Esophagus squamous epithelium (tissue), 5 donors: ENCODE measurements at places on chromosomes 16 and 17. TPM values are rescaled to one million over a fixed set of nuclear protein-coding genes. Genes with fewer than 3 reads are reported as not detected.
A peak's percentile ranks its signal among the peaks of the same experiment; 100 is the strongest.

DNA sequence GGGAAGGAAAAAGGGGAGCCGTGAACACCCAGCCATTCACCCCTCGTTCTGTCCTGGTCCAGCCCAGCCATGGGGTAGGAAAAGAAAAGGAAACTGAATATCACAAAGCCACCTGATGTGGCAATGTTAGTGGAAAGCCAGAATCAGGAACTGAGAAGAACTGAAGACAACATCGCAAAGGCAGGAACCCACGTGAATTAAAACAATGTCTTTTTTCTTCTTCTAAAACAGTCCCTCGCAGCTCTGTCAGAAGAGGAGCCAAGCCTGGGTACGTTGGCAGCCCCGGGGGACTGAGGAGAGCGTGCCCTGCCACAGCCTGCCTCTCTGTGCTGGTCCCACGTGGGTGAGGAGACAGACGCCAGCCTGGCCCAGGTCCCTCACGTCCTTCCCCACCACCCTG, 55.0 kb downstream of the ZNF423 start:
- no peak for DNase-seq

GRCh38 chr17:10635290-10635689, 21.8 kb downstream of the MYH3 start:
- no peak for DNase-seq

RCVRN gene
- not detected for total RNA-seq

GRCh38 chr16:21645261-21645721, 7.1 kb downstream of the IGSF6 start:
- no peak for DNase-seq

DNA sequence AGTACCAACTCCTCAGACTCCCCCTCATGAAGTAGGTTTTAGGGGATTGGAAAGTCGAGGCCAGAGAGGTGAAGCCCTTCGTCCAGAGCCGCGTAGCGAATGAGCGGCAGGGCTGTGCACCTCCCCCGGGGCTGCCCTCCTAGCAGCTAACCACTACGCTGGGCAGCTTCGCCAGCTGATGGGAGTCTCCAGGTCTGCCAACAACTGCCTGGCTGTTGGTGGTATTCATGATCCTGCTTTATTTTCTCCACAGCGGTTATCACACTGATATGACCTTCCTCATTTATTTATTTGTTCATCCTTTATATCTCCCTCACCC, 773 bp upstream of the NETO2 start:
- no peak for DNase-seq

- DNase-seq: no peak
These were observed 279.0 kb upstream of the IRX5 start for GRCh38 chr16:54651440-54652195.

KCNAB3 gene
- 1.1 TPM for total RNA-seq

- no peak for DNase-seq
These were observed 321.8 kb downstream of the HS3ST3B1 start for GRCh38 chr17:14622615-14623101.

- no peak for DNase-seq
These were observed 957 bp downstream of the VPS25 start for GRCh38 chr17:42774066-42774745.

DNA sequence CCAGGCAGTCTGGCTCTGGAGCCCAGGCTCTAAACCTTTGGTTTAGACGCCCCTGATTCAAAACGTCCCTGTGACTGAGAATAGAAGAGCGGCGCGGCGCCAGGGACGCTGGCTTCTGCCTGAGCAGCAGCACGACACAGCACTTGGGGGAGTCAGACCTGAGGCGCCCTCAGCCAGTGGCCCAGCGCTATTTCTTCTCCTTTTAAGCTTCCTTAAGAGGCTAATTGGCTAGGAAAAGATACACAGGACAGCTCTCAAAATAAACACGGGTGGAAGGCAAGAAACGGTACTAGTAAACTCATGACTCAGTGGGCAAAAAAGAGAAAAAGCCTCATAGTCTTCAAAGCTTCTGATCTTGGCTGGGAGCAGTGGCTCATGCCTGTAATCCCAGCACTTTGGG, 34.9 kb downstream of the GTF3C1 start:
- DNase-seq: no peak

CES5A gene
- not detected for total RNA-seq

DNA sequence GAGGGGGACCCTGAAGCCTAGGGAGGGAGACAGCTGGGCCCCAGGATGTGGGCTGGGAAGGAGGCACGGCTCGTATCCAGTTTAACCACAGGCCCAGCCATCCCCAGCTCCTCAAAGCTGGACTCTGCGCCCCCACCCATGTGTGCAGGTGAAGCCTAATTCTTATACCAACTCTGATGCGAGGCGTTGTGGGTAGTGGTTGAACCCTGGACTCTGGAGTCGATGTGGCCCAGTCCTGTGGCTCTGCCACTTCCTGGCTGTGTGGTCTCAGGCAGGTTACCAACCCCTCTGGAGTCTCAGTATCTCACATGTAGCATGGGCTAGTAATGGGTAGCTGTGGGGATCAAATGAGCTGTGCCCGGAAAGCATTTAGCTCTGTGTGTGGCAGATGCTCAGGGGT, 60.4 kb upstream of the TOB1 start:
- DNase-seq: no peak

GRCh38 chr16:242281-242680, 7.7 kb downstream of the FAM234A start:
- no peak for DNase-seq

DNA sequence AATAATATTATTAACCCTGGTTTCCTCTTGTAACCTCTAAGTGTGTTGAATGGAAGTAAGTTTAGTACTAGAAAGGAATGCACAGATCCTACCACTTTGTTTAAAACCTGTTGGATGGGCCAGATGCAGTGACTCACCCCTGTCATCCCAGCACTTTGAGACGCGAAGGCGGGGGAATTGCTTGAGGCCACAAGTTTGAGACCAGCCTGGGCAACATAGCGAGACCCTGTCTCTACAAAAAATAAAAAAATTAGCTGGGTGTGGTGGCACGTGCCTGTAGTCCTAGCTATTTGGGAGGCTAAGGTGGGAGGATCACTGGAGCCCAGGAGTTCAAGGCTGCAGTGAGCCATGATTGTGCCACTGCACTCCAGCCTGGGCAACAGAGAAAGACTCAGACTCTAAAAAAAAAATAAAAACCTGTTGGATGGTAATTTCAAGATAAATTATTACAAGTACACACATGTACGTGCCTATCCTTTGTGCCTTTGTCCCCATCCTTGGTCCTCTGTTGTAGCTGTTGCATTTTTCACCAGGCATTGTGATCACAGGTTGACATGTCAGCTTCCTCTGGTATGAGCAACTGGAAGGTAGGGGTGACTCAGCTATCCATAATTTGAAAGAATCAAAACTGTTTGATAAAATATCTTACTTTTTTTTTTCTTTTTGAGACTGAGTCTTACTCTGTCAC, 30.7 kb upstream of the METTL9 start:
- no peak for DNase-seq

- DNase-seq: no peak
These were observed 32.9 kb upstream of the TOB1 start for GRCh38 chr17:50899005-50899460.

PARD6A gene
- 1.1 TPM for total RNA-seq

DNA sequence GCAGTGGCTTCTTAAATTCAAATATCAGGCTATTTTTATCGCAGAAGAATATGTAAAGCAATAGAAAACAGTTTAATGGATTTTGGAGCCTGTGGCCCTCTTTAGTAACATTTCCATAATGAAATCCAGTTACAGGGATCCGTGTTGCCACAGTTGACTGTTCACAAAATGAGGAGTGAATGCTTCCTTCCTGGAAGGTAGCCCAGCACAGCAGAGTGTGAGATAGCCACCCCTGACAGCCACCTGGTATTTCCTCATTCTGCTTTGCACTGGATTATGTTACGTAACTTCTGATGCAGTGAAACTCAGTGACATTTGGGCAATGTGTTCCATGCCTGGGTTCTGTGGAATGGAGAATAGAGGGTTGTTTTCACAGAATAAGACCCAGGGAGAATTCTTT, 517.2 kb downstream of the RBFOX1 start:
- no peak for DNase-seq

DNA sequence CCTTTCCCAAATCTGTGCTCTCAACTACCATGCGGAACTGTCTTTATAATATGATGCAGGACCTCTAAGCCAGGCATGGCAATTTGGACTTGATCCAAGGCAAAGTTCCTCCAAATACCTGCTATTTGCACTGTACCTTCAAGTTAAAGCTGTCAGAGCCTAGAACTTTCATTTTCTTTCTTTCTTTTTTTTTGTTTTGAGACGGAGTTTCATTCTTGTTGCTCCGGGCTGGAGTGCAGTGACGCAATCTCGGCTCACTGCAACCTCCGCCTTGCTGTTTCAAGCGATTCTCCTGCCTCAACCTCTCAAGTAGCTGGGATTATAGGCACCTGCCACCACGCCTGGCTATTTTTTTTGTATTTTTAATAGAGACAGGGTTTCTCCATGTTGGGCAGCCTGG, 51.7 kb downstream of the ARHGAP27 start:
- DNase-seq: no peak

- DNase-seq: no peak
These were observed 16.5 kb downstream of the DCUN1D3 start for GRCh38 chr16:20883554-20884239.

ITGAX gene
- 4.5 TPM for total RNA-seq

- no peak for DNase-seq
These were observed 1.4 kb downstream of the KIAA0753 start for GRCh38 chr17:6639014-6639585.

GRCh38 chr16:78505544-78506366, 406.3 kb downstream of the WWOX start:
- DNase-seq: no peak

RASD1 gene
- total RNA-seq: 2.2 TPM

DNA sequence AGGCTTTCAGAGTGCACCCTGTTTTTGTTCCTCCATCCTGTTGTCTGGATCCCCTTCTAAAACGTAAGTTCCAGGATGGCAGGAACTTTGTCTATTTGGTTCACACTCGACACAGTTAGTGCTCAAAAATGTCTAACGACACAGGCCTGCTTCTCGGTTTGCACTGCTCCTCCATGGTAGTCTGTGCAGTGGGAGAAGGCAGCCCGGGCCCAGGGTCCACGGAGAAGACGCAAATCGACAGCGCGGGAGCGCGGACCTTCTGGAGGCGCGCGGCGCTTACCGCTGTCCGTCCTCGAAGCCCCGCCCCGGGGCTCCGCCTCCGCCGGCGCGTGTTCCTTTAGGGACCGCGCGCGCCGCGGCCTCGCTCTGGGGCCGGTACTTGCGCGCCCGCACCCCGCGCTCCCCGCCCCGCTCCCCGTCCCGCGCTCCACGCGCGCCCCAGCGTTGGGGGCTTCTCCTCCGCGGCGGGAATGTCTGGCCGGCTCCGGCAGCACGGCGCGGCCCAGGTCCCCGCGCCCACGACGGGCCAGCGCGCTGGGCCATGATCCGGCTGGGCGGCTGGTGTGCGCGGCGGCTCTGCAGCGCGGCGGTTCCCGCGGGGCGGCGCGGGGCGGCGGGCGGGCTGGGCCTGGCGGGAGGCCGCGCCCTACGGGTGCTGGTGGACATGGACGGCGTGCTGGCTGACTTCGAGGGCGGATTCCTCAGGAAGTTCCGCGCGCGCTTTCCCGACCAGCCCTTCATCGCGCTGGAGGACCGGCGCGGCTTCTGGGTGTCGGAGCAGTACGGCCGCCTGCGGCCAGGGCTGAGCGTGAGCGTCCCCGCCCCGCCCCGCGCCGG, at the start of gene NT5M:
Gene NT5M, plus strand, starts transcription at position 364 of the 837 bp plus-strand sequence. Its CDS starts 178 bp downstream, at position 542.
- no peak for DNase-seq

ZNF19 gene
- 1.4 TPM for total RNA-seq

GAS2L2 gene
- not detected for total RNA-seq

PABPN1L gene
- total RNA-seq: not detected

DNA sequence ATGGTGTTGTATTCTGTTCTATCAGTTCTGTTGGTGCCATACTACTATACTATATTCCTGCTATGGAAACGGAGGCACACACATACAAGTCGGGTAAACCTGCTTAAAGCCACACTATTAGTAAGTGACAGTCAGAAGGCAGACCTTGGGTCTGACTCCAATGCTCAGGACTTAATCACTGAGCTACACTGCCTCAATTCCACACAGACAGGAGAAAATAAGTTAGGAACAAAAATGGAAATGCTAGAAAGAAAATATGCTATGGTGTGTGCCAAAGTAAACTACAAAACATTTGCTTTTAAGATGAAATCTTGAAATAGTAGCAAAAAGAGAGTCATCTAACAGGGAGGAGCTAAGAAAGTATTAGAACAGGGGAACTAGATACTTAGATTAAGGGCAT, 48.1 kb downstream of the MYO1D start:
- DNase-seq: no peak

- no peak for DNase-seq
These were observed 22.0 kb downstream of the KPNA2 start for GRCh38 chr17:68057531-68057952.

OR2C1 gene
- not detected for total RNA-seq

MT1F gene
- total RNA-seq: 2.8 TPM

GRCh38 chr17:38676706-38677504, 2.1 kb upstream of the EPOP start:
- peak; percentile 32 for DNase-seq

- DNase-seq: no peak
These were observed 112.0 kb upstream of the CREBBP start for GRCh38 chr16:3992297-3993051.

CHD9NB gene
- 1.9 TPM for total RNA-seq

- no peak for DNase-seq
These were observed 6.6 kb upstream of the GALK1 start for GRCh38 chr17:75771334-75772281.

GRCh38 chr17:14442798-14443528, 142.1 kb downstream of the HS3ST3B1 start:
- DNase-seq: no peak

DNA sequence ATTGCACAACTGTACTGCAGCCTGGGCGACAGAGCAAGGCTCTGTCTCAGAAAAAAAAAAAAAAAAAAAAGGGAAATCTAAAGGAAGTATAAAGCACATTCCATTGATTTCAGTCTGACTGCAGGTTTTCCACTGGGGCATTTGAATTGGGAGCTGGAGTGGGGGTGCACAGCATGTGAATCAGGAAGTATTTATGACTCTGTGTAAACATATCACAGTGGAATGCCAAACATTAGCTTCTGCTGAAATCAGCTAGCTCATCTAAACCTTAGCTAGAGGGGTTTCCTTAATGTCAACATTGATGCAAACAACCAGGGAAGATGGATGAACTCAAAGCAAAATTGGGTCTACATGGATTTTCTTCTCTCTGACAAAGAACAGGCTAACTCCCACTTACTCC, 641.0 kb upstream of the EEF2KMT start:
- no peak for DNase-seq
